ENCODE measurements at places on chromosomes 2 and 18. TPM values are rescaled to one million over a fixed set of nuclear protein-coding genes. Genes with fewer than 3 reads are reported as not detected.
A peak's percentile ranks its signal among the peaks of the same experiment; 100 is the strongest.

- no peak overlapping the region for H3K4me3 ChIP-seq
- no peaks in the 10 kb centered on the region for H3K4me1 ChIP-seq
- H3K27ac ChIP-seq, result no peak overlapping the region
- DNase-seq, result no peak
- no peaks in the 10 kb centered on the region for H3K27me3 ChIP-seq
- H3K36me3 ChIP-seq, result no peaks in the 10 kb centered on the region
These were observed 38.3 kb downstream of the OXER1 start for GRCh38 chr2:42725657-42726056.

The FAM98A gene
- 35.0 TPM for total RNA-seq

The CNDP1 gene
- 0.59 TPM for total RNA-seq

GRCh38 chr18:35477497-35477896 is 20.3 kb downstream of the INO80C start:
- H3K4me3 ChIP-seq, result no peak overlapping the region
- no peaks in the 10 kb centered on the region for H3K27me3 ChIP-seq
- H3K27ac ChIP-seq, result peak overlapping the region; percentile 44
- H3K4me1 ChIP-seq, result no peaks in the 10 kb centered on the region
- DNase-seq, result no peak

- peaks cover 14% of the 10 kb centered on the region for H3K4me1 ChIP-seq
- no peak overlapping the region for H3K27ac ChIP-seq
- peaks cover 2% of the 10 kb centered on the region for H3K36me3 ChIP-seq
- no peak overlapping the region for H3K4me3 ChIP-seq
These were observed 6.7 kb downstream of the RETSAT start for GRCh38 chr2:85347599-85347998.

- H3K4me3 ChIP-seq, result peak overlapping the region; percentile 46
- H3K27me3 ChIP-seq, result peaks cover 53% of the 10 kb centered on the region
- peaks cover 28% of the 10 kb centered on the region for H3K4me1 ChIP-seq
These were observed 1.0 kb downstream of the GAREM2 start for GRCh38 chr2:26173776-26174482.

DNA sequence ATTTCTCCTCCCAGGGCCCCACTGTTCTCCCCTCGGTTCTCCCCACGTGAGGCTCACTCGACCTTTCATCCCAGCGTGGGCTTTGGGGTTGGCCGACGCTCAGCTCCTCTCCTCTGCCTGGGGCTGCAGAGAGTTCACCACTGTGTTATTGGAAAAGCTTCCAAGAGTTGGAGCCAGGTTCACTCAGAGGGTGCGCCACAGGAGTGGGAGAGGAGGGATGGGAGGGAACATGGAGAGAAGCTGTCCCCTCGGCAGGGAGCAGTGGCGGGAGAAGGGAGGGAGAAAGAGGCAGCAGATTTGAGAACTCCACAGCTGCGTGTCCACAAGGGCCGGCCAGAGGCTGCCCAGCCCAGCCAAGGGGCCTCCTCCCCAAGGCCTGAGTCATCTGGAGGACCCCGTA is 197.1 kb upstream of the SMAD2 start:
- H3K27me3 ChIP-seq, result no peaks in the 10 kb centered on the region
- H3K4me1 ChIP-seq, result peaks cover 27% of the 10 kb centered on the region
- no peak overlapping the region for H3K27ac ChIP-seq
- DNase-seq, result no peak
- no peaks in the 10 kb centered on the region for H3K36me3 ChIP-seq

- no peaks in the 10 kb centered on the region for H3K27me3 ChIP-seq
- no peak overlapping the region for H3K27ac ChIP-seq
- H3K4me1 ChIP-seq, result peaks cover 20% of the 10 kb centered on the region
- no peak for DNase-seq
- no peaks in the 10 kb centered on the region for H3K36me3 ChIP-seq
- no peak overlapping the region for H3K4me3 ChIP-seq
These were observed 50.9 kb downstream of the ACTR2 start for GRCh38 chr2:65278531-65278981.

- H3K27ac ChIP-seq, result no peak overlapping the region
- no peak for DNase-seq
- H3K4me1 ChIP-seq, result peaks cover 4% of the 10 kb centered on the region
These were observed 35.7 kb downstream of the ACVR1C start for GRCh38 chr2:157592948-157593347.

The CABLES1 gene
- total RNA-seq, result 10.8 TPM

DNA sequence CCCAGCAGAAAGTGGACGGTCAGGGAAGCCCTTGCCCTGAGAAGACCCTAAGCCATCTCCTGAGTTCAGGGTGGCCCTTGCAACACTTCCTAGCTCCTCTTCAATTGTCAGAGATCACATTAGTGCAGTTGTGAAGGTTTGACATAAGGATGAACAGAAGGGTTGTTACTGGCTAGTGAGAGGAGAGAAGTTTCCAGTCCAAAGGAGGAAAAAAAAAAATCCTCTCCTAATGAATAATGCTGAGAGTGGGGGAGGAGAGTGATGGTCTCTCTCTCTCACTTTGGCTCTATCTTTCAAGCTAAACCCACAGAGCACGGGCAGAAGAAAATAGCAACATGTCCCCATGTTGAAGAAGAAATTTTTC is 819.9 kb downstream of the BCL11A start:
- no peak for DNase-seq
- no peak overlapping the region for H3K4me3 ChIP-seq
- H3K27me3 ChIP-seq, result no peaks in the 10 kb centered on the region
- no peaks in the 10 kb centered on the region for H3K4me1 ChIP-seq
- no peak overlapping the region for H3K27ac ChIP-seq
- H3K36me3 ChIP-seq, result no peaks in the 10 kb centered on the region
